ENCODE measurements at places on chromosomes 5 and 9.

DNA sequence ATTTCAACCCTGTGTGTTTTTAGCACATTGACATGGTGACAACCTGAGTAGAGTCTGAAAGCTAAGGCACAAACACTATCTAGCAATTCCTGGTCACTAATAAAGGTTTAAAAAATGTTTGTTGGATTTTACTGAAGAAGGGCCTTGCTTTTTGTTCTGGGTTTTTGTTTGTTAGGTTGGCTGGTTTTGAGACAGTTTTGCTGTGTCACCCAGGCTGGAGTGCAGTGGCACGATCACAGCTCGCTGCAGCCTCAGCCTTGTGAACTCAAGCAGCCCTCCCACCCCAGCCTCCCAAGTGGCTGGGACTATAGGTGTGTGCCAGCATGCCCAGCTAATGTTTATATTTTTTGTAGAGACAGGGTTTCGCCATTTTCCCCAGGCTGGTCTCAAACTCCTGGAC lies 39.0 kb downstream of the PRKACG start:
- no peak for DNase-seq

- no peak for DNase-seq
Measured at GRCh38 chr9:29640507-29640906, 2067.2 kb upstream of the C9orf72 start.

- DNase-seq: no peak
Measured at GRCh38 chr5:179427032-179427675, 81.9 kb upstream of the ADAMTS2 start.

DNA sequence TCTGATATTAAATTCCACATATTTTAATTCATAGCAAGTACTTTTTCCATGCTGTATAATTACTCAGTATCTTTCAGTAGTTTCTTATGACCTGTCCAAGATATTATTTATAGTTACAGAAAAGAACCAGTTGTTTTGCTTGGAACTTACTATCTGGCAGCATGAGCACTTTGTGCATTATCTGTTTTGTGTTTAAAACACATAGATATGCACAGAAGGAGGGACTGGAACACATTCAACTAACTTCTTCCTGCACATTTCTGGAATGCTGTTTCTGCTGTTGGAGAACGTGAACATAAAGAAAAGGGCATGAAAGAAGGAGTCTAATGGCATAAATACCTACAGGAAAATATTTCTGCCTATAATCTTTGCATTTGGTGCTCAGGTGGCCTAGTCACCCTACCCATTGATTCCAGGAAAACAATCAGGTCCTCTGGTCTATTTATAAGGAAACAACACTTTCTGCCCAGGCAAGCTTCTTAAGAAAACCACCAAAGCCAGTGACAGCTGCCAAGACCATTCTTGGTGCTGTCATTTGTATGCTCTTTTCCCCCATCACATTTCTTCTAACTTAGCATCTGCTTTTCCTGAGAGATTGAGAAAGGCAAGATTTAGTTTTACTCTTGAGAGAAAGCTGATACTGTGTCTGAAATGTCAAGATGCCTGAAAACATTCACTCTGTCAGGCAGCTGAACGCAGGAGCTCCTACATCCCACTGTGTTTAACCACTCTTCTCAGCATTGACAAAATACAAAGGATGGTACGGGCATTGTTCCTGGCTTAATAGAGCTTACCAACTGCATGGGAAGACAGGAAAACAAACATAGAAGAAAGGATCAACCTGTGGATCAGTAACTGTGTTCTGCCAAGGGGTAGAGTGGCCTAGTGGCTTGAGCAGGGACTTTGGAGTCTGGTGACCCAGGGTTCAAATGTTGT lies 40.3 kb downstream of the RAB3C start:
- no peak for DNase-seq

GRCh38 chr5:45691656-45692055 lies 4.5 kb downstream of the HCN1 start:
- DNase-seq: no peak

DNA sequence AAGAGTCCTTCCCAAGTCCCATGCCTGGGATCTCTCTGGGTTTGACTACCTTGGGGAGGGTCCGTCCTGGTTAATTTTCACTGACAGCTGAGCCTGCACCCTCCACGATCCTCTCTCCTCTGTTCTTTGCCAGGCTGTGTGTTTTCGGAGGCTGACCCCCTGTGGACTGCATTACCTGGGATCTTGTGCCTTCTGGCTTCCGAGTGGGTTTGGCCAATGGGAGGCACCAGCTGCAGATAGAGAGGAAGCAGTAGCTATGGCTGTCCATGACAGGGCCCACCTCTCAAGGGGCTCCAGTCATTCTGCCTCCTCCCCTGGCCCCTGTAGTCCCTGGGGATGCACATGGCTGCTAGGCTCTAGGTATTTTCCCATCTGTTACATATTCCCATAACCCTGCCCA lies 285.0 kb downstream of the DMRT2 start:
- no peak for DNase-seq

GRCh38 chr9:135924628-135925338 lies 17.4 kb upstream of the CAMSAP1 start:
- no peak for DNase-seq

GRCh38 chr5:105616599-105616998 lies 2054.0 kb upstream of the NUDT12 start:
- DNase-seq: no peak

DNA sequence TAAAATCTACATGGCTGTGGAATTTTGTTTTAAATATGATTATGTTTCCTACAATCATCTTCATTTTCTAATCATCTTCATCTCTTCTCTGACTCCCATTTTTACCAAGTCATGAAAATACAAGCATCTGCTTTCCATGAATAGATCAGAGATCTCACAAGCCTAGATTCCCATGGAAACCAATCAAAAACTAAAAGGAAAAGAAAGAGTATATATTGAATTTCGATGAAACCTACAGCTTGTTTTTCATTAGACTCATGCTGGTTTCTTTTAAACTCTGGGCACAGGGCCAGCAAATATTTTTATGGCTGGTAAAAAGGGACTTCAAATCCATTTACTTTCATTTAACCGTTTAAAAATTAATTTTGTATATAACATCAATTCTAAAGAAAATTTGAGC lies 51.2 kb downstream of the INVS start:
- no peak for DNase-seq

- no peak for DNase-seq
Measured at GRCh38 chr9:31078175-31078574, 1306.3 kb upstream of the ACO1 start.

DNA sequence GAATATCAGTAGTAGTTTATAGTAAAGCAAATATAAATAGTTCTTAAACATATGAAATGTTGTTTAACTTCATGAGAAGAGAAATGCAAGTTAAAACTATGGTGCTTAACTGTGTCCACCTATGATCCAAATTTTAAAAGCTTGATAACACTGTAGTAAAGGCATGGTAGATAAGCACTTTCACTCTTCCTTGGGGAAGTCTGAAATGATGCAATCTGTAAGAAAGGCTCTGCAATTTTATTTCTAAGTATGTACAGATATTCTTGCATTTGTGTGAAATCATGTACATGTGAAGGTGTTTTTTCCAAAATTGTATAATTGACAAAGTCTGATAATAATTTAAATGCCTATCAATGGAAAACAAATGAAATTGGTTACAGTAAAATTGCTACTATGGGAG lies 66.9 kb downstream of the SYK start:
- DNase-seq: no peak

- no peak for DNase-seq
Measured at GRCh38 chr5:160231783-160232342, 2.6 kb downstream of the FABP6 start.

GRCh38 chr5:142512043-142513042 lies 173.5 kb downstream of the FGF1 start:
- DNase-seq: no peak

DNA sequence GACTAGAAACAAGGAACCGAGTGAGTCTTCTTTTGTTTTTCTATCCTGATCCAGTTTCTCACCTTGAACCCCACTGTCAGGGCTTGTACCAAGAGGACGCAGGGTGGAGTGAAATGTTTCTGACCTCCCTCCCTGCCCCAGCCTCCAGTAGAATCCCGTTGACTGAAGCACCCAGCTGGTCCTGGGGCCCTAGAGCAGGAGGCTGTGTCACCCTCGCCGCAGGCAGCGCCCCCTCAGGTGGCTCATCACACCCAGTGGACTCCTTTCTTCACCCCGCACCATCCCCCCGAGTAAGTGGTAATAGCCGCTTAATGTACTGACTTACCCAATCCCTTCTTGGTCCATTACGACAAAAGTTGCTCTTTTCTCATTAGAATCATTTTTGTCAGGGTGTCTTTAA lies 53.8 kb downstream of the MVB12B start:
- no peak for DNase-seq

DNA sequence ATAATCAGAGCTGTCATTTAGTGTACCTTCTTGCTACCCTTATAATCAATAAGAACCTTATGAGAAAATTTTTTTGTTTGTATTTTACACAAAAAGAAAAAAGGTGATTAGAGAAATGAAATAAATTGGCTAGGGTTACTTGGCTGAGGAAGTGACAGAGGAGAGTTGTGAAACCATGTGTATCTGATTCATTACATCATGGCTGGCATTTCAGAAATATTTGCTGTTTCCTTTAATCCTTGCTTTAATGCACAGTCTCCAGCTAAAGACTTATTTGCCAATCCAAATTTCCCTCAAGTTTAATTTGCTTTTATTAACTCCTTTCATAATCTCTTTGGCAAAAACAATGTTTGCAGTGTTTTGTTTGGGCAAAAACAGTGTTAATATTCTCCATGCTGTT lies 543.1 kb downstream of the KIF4B start:
- no peak for DNase-seq

DNA sequence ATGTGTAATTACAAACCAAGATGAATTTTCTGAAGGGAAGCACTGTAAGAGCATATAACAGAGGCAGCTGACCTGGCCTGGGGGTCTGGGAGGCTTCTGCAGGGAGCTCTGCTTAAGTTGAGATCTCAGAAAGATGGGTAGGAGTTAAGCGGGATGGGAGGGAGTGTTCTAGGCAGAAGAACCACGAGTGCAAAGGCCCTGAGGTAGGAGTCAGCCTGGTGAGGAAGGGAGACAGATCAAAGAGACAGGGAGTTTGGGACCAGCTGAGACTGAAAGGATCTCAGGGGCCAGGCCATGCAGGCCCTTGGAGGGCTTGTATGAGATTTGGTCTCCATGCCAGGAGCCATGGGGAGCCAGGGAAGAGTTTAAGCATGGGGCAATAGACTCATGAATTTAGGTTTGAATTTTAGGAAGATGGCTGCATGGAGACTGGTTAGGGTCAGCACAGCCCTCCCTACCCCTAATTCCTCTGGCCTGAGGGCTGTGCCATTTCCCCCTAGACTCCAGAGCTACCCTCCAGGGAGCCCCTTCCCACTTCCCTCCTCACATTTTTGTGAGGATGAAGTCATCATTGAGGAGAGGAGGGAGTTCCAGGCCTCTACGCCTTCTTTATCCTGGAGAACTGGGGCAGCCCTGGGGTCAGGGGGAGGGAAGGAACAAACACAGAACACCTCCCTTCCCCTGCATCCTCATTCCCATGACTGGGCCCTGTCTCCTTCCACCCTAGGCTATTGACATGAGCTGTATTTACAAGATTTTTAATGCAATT lies 4.8 kb upstream of the ARAP3 start:
- no peak for DNase-seq

DNA sequence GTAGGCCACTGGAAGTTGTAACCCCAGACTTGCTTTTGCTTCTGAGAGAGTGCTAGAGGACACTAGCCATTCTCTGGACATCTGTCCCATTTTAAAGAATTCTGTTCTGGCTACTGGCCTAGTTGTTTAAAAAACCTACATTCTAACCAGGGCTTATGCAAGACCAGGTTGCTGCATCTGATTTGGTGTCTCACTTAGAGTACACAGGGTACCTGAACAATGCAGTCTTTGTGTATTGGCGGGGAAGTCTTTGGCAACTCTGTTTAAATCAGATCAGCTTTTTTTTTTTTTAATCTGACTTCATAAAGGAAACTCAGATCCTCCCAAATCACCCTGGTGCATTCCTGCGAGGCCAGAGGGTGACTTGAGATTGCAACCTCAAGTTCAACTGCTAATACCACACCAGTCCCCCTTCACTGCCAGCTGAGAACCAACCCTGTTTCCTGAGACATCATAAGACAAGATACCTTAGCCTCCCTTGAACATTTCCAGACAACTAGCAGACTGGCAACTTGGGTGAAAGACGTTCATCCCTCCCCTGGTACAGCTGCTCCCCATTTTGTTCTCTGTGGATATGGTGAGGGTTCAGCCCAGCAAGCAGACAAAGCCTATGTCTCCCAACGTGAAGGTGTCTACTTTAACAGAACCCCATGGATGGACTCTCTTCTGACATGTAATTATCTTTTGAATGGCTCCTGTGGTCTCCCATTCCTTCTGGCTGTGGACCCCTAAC lies 27.0 kb downstream of the SKP1 start:
- DNase-seq: no peak

- DNase-seq: no peak
Measured at GRCh38 chr9:113621309-113621791, 157.8 kb downstream of the RGS3 start.

DNA sequence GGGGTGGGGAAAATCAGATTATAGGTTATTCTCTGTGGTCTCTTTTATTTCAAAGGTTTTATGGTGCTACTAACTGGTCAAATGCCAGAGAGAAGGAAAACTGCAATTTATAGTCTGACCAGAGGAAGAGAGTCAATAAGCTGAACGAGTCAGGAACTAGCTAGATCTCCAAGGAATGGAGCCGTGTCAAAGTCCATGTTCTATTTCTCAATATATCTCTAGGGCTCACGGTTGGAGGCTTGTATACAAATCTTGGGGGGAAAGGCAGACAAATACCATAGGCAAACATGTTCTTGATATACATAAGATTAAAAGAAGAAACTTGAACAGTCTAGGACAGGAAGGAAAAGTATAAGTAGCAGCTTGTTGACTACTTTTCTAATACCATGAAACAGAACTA lies 627.1 kb downstream of the PDE4D start:
- DNase-seq: no peak

DNA sequence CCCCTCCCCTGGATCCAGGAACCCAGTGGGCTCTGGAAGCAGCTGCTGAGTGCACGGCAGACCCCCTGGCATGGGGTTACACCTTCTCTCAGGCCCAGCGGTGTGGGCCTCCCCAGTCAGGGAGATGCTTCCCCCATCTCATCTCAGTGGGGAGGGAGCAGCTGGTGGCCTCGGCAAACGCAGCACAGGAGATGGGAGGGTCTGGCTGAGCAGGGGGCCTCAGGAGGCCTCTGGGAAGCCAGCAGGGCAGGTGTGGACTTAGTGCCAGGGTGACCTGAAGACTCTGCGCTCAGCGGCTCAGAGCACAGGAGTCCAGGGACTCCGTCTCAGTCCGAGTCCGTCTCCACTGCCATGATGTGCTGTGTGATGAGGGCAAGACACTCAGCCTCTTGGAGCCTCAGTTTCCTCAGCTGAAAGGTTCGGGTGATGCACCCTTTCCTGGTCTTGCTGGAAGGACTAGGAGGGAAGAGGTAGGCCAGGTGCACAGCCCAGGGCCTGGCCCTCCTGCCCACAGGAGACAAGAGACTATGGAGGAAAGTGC lies 100.6 kb downstream of the GTF3C4 start:
- no peak for DNase-seq

DNA sequence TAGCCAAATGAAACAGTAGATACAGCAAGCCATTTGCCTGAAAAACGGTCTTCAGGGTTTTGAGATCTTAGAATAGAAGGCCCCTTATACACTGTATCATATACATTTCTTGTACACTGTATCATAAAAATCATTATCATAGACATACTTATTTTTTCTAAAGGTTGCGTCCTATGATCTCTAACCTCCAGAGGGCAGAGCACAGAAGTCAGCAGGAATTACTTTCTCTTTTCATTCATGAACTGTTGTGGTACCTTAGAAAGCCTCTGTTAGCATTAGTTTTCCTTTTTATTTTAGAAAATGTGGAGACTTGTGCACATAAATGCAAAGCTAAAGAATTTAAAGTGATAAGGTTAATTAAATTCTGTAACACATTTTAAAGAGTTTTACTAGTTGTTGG lies 115.4 kb downstream of the OXCT1 start:
- no peak for DNase-seq

- no peak for DNase-seq
Measured at GRCh38 chr9:95570150-95570549, 53.4 kb upstream of the PTCH1 start.

Data from stimulated activated CD4-positive, alpha-beta T cell treated with anti-CD3 and anti-CD28 coated beads, Interleukin-4, amount 100 ng/mL, for 1 hour (primary cell).